A172 (cell line): ENCODE measurements at places on chromosomes 3 and 15. TPM values are rescaled to one million over a fixed set of nuclear protein-coding genes. Genes with fewer than 3 reads are reported as not detected.
A peak's percentile ranks its signal among the peaks of the same experiment; 100 is the strongest.

DNA sequence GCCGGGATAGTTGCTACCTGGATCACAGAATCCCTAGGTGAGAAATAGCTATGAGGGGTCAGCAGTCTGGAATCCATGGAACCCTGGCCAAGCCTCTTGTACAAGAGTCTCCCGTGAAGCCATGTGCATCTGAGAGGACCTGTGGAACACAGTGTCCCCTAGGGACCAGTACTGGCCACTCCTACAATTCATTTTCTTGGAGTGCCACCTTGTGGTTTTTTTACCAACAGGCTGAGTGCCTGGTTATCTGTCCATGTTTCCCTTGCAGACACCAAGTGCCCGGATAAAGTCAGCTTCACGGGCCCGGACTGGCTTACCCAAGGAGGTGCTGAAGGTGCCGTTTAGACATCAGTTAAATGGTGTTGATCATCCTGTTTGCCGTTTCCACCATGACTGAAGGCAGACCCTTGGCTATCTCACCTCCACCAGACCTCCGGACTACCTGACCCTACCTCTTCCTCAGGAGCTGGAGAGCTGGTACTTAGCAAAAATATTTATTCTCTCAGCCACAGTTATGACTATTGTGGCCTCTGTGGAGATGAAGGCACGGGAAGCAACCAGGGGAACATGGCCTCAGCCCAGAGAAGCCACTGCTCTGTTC is 93.9 kb downstream of the RBPMS2 start:
- peak; percentile 75 for DNase-seq

DNA sequence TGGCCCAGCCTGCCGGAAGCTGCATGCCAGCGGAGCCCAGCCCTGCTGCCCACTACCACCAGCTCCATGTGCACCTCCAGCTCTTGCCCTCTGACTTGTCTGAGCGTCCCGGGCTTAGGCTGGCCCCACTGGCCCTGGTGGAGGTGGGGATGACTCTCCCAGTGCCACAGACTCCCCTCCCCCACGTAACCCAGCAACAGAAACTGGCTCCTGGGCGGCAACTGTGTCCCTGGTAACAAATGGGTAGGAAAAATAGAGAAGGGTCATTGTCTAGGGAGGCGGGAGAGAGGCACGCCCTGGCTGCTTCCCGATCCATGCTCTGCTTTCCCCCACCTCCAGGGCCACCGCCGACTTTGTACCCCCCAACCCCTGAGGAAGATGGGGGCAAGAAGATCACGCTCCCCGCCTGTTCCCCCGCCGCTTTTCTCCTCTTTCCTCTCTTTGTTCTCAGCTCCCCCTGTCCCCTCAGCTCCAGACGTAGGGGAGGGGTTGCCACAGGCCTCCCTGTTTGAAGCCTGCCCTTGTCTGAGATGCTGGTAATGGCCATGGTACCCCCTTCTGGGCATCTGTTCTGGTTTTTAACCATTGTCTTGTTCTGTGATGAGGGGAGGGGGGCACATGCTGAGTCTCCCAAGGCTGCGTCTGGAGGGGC is 10.8 kb upstream of the SEMA3B start:
- no peak for DNase-seq

DNA sequence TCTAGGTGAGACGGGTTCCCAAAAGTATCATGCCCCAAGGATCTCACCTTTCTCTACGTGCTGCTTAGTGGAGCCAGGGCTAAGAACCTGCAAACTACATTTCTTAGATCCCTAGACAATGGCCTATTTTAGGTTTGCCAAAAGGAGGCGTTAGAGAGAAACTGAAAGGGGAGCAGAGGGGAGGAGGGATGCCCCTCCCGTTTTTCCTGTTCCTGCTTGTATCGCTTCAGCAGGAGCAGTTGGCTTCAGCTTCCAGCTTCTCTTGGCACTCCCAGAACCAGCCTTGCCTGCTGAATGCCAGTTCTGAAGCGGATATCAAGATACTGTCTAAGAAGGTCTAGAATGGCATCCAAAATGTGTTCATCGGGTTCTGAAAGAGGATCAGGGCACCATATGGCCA is 58.4 kb upstream of the ABHD17C start:
- no peak for DNase-seq

GRCh38 chr3:169090559-169090958 is 573.0 kb downstream of the MECOM start:
- no peak for DNase-seq

Gene GHSR
- not detected in 2 replicates for total RNA-seq

GRCh38 chr3:8539419-8539818 is 37.8 kb downstream of the LMCD1 start:
- peak; percentile 42 for DNase-seq

Gene WDR93
- 0.17 TPM in 1 of 2 replicates, not detected in the other for total RNA-seq

DNA sequence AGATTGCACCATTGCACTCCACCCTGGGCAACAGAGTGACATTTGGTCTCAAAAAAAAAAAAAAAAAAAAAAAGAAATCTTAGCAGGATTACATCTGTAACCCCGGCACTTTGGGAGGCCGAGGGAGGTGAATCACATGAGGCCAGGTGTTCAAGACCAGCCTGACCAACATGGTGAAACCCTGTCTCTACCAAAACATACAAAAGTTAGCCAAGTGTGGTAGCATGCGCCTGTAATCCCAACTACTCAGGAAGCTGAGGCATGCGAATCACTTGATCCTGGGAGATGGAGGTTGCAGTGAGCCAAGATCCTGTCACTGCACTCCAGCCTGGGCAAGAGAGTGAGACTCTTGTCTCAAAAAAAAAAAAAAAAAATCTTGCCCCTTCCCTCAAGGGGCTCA is 40.4 kb downstream of the LIPC start:
- no peak for DNase-seq

Gene ZNF717
- total RNA-seq: 0.21 and 0.57 TPM in 2 replicates

Gene BCHE
- total RNA-seq: 31.1 and 40.3 TPM in 2 replicates

Gene UBA7
- 13.1 and 19.7 TPM in 2 replicates for total RNA-seq

Gene IL17RD
- 1.5 TPM in 2 replicates for total RNA-seq

DNA sequence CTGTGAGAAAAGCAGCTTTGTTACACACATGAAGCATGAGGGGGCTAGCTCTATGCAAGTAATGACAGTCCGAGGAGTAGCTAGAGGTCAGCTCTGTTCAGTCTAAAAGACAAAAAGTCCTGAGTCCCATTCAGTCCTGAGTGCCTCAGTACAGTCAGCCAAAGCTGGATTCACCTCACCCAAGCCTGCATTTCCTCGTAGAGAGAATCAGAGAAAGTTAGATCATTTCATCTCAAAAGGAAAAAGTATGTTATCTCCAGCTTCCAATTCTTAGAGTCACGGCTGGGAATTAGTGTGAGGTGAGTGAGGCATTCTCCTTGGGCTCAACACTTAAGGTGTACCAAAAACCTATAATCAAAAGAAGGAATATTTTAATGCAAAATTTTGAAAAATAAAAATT is 5.9 kb upstream of the ACP3 start:
- DNase-seq: no peak

DNA sequence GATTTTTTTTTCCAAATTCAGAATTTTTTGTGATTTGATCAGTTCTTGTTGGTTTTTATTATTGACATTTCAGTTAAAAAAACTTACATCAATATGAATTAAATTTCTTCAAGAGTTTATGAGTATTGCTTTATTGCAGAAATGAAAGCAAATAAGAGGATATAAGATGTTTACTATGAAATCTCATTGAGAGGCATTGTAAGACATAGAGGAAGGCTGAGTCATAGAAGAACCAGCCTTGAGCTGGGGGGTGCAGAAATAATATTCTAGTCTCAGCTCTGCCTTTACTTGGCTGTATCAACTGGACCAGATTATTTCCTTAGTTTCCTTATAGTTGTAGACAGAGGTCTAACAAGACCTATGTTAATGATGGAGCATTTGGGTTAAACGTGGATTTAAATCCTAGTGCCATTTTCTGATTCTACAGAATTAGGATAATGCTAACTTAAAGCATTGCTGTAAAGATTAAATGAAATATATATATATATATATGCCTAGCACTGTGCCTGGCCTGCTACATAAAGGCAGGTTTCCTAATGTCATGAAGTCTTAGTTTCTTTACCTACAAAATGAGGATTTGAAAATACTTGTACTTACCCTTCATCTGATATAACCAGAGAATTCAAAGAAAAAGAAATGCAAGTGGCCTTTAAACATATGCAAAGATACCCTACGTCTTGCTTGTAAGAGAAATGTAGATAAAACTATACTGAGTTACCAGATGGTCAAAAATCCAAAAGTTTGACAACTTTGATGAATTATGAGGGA is 7.3 kb downstream of the FAM98B start:
- DNase-seq: no peak

Gene GPR156
- total RNA-seq: 1.1 and 1.6 TPM in 2 replicates

GRCh38 chr3:132290833-132291232 is 26.4 kb upstream of the ACP3 start:
- DNase-seq: no peak

GRCh38 chr3:159798951-159799350 is 189.7 kb upstream of the IL12A start:
- DNase-seq: no peak

DNA sequence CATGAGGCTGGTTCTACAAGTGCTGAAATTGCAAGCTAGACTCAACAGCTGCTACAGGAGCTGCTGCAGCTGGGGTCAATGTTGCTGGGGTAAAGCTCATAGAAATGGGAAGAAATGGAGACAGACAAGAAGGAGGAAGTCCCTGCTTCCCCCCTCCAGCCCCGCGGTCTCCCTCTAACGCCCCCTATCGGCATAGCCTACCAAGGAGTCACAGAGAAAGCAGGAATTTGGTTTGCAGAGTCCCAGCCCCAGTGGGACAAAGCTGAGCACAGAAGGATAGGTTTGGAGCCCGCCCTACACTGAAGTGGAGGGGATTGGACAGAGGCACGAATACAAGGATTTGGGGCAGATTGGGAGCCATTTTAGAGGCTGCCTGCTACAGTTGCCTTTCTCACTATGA is 176.9 kb upstream of the ANKRD28 start:
- DNase-seq: no peak

Gene ST3GAL6
- total RNA-seq: 4.0 and 11.1 TPM in 2 replicates

DNA sequence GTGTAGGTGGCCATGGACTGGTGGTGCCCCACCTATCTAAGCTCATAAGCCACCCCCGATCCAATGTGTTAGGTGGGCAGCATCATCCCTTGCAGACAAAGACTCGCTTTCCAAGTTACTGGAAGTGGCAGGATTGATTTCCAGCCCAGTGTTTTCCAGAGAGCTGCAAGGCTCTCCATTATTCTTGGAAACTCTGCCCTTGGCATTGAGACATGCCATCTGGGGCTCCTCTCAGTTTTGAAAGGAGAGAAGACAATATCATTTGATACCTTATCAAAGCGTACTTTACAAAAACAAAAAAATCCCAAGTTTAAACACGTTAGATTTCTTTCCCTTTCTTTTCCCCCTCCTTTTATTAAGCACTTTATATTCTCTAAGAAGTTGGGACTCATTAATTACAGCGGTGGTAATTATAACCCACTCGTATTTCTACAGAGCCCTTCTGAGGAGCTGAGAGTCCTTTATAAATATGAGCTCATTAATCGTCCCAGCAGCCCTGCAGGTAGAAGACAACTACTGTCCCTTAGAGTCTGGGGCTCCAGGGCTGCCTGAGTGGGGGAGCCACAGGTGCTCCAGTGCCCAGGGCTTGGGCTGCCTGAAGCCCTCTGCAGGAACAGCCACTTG is 226.1 kb downstream of the TLE3 start:
- DNase-seq: no peak

DNA sequence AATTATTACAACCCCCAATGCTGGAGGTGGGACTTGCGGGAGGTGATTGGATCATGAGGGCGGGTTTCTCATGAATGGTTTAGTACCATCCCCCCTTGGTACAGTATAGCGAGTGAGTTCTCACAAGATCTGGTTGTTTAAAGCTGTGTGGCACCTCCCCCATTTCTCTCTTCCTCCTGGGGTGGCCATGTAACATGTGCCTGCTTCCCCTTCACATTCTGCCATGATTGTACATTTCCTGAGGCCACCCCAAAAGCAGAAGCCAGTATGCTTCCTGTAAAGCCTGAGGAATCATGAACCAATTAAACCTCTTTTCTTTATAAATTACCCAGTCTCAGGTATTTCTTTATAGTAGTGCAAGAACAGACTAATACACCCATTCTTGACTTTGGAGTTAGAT is 20.3 kb upstream of the PROK2 start:
- no peak for DNase-seq

Gene NCBP2
- total RNA-seq: 90.6 and 107 TPM in 2 replicates
